ENCODE measurements at places on chromosomes 6 and 20.

DNA sequence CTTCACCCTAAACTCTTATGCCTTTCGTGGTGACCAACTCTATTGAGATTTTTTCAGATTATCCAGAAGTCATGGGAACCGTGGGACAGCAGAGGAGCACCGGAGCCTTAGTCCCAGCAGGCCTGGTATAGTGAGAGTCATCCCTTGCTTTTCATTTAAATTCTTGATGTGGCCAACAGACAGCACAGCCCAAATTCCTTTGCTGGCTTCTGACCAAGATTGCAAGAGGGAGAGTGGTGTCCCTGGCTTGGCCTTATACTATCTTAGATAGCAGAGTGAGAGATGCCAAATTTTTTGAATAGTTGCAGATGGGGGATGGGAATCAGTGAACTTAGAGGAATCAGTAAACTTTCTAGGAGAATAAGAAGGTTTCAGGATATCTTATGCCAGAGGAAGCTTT is 7.8 kb downstream of the STX11 start:
- peak; percentile 77 for DNase-seq

DNA sequence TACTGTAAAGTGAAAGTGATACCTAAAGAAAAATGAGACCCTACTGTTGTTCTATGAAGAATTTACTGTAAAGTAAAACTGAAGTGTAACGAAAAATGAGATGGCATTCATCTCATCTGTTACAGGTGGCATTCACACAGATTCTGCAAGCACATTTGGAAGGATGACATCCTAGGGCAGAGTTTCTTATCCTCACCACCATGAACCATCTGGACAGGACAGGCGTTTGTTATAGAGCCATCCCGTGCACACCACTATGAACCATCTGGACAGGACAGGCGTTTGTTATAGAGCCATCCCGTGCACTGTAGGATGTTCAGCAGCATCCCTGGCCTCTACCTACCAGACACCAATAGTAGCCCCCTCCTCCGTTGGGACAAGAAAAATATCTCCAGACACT is 294.8 kb downstream of the GMDS start:
- DNase-seq: no peak

DNA sequence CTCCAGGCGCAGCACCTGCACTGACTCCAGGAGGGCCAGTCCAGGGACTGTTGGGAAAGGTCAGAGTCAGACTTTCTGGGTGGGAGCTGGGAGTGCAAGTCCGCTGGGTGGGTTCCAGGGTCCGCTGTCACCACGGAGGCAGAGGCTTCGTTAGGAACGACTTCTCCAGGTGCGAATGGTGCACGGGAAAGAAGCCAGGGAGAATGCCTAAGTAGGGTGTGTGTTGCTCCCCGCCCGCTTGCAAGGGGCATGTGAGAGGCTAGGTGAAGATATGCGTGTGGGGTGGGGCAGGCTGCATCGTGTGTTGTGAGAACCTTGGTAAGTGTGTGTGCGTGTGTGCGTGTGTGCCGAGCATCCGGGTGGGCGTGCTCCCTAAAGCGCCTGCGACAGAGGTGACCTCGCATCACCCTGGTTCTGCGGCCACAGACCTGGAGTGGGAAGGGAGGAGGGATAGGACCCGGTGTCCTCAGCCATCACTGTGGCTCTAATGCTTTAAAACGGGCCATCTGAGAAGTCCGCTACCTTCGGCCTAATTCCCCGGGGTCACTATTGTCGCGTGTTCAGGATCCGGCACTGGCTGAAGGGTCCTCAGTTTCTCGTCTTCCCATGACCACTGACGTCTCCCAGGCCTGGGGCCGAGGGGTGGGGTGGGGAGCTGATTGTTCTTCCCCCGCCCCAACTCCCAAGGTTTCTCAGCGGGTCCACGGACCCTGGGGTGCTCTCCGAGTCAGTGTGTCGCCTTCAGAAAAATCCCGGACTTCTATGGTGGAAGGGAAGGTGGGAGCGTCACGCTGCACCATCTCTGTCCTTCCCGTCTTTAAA is 6.1 kb downstream of the SLC32A1 start:
- DNase-seq: no peak

- peak; percentile 48 for DNase-seq
Measured at GRCh38 chr20:50245498-50246366, 55.1 kb downstream of the CEBPB start.

- DNase-seq: no peak
Measured at GRCh38 chr20:24132246-24132645, 143.7 kb upstream of the GGTLC1 start.

- no peak for DNase-seq
Measured at GRCh38 chr6:13913226-13914001, 11.3 kb upstream of the RNF182 start.

Measured in A673 (cell line).